A549 treated with GW870086 at 1 μM for 4 hours (cell line): ENCODE measurements at places on chromosomes 3 and 15. TPM values are rescaled to one million over a fixed set of nuclear protein-coding genes. Genes with fewer than 3 reads are reported as not detected.

Gene THBS1
- 37.1 to 70.1 TPM (median 55.4 TPM) in 5 replicates for total RNA-seq

Gene PIF1
- 12.7 to 21.6 TPM (median 16.5 TPM) in 5 replicates for total RNA-seq

Gene SH2D7
- not detected in 5 replicates for total RNA-seq

Gene RPUSD2
- total RNA-seq = 13.1 to 16.3 TPM (median 14.8 TPM) in 5 replicates

Gene EIF2B5
- 25.0 to 31.4 TPM (median 27.9 TPM) in 5 replicates for total RNA-seq

Gene HYAL1
- total RNA-seq = 0.45 to 0.70 TPM (median 0.56 TPM) in 5 replicates

Gene GRIP2
- total RNA-seq = 1.0 to 2.0 TPM (median 1.6 TPM) in 5 replicates

Gene DCLK3
- not detected in 5 replicates for total RNA-seq

Gene MNS1
- total RNA-seq = 2.1 to 3.1 TPM (median 3.0 TPM) in 5 replicates

Gene GLDN
- total RNA-seq = 0.03 to 0.10 TPM (median 0.08 TPM) in 3 of 5 replicates, not detected in the others

Gene ITPKA
- 7.4 to 9.3 TPM (median 9.1 TPM) in 5 replicates for total RNA-seq
